Activated CD8-positive, alpha-beta memory T cell treated with anti-CD3 and anti-CD28 coated beads for 4 hours (primary cell): ENCODE measurements at places on chromosomes 5 and 9.

GRCh38 chr5:56328753-56329560, 95.8 kb upstream of the ANKRD55 start:
- peak; percentile 28 for DNase-seq

DNA sequence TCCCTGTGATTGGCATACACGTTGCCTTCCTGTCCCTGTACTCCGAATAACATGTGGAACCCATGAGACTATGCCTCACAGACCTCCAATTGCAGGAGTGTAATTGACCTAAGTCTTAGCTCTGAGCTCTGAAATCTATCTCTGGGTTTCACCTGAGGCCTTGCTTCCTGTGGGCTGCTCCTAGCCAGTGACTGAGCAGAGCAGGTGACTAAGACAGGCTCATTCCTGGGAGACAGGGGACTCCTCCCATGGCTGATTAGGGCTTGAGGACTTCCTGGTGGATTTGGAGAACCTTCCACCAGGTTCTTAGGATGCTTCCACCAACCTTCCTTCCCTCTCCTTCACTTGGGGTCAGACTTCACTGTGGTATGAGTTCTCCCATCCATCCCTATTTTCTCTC, 22.3 kb upstream of the MIER3 start:
- no peak for DNase-seq

DNA sequence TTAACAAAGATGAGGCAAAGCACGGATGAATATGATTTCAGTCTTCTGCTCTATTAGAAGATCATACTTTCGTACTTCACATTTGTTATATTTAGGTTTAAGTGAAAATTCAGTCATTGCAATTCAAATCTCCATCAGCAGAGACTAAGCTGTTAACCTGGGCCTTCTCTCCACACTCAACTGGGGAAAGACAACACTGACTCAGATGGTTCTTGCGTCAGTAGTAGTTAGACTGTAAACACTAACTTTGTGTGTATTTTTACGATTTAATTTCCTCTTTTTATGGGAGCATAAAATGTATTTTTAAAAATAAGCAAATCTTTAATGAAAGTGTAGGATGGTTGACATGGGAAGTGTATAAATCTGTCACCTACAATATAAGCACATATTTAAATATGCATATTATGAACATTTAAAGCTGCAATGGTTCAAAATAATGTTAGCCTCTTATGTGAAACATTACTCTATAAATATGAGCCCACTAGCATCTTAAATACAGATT, 42.7 kb upstream of the ZNF608 start:
- DNase-seq = no peak

DNA sequence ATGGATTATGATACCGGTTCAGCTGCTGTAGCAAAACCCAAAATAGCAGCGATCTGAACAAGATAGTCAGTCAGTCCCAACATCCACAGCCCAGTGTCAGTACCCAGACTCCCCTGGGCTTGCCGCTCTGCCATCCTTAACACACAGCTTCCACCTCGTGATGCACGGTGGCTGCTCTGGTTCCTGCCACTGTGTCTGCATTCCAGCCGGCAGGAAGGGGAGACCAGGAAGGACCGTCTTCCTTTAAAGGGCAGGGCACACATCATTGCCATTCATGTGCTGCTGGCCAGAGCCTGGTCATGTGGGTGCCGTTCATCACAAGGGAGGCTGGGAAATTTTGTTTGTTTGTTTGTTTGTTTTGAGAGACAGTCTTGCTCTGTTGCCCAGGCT, 131.0 kb upstream of the IER5L start:
- DNase-seq = no peak

DNA sequence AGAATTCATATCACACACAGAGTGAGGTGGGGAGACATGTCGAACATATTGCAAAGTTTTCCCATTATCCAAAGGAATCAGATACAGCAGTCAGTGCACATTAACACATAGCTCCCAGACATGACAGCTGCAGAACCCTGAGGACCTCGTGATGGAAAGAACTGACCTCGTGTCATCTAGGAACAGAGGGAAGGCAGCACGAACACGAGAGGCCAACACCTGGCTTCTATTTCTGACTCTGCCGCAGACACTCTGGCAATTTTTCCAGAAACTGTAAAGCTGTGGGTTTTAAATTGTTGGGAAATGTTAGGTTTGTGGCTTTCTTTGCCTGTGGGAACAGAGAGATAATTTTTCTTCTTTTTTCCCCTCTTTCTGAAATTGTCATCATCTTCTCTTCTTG, 315.0 kb upstream of the PIK3R1 start:
- no peak for DNase-seq

GRCh38 chr5:16061163-16061562, 118.4 kb downstream of the MARCHF11 start:
- no peak for DNase-seq

- DNase-seq = no peak
Measured at GRCh38 chr9:91221332-91221731, 140.4 kb downstream of the AUH start.

GRCh38 chr9:89743216-89743572, 138.4 kb downstream of the GADD45G start:
- no peak for DNase-seq

GRCh38 chr5:141192110-141192725, at the start of gene PCDHB10:
Gene PCDHB10, plus strand, starts transcription at chr5:141192353. Its CDS starts 200 bp downstream, at chr5:141192553.
- DNase-seq = no peak

DNA sequence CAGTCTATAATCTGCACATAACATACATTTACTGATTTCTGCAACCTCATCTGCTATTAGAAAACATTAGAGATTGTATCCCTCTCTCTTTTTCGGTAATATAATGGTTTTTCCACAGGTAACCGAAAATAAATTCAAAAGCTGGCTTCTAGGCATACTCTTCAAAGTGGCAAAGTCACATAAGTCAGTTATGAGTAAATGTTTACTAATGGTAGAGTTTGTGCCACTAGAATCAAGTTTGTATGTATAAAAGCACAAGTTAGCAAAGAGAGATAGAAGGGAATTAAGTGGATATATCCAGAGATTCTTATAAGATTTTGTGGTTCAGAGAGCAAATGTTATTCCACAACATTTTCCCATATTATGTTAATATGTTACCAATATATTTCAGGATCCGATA, 86.9 kb downstream of the MYO10 start:
- DNase-seq = no peak

DNA sequence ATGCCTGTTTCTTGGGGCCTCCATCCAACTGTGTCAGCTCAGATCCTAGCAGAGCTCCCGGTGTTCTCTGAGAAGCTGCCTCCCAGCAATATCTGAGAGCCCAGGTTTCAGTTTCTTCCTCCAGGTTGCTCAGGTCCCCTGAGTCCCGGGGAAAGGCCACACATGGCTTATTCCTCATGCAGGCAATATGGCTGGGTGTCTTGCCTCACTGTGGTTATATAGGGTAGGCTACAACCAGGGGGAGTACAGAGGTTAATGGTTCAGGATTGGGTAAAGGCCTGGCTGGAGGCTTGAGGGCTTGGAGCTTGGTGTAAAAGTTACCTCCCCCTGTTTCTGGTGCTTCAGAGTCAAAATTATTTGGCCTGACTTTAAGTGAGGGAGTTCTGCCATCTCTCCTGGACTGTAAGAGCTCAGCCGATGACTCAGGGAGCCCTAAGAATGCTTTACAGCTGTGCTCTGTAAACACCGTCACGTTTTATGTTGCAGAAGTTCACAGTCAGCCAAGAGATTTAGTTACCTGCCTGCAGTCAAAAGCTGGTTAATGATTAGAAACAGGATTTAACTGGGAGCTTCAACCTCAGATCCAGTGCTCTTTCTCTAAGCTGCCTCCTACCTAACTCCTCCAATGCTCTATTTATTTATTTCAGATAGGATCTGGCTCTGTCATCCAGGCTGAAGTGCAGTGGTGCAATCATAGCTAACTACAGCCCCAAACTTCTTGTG, 24.3 kb upstream of the UBAP2 start:
- no peak for DNase-seq

DNA sequence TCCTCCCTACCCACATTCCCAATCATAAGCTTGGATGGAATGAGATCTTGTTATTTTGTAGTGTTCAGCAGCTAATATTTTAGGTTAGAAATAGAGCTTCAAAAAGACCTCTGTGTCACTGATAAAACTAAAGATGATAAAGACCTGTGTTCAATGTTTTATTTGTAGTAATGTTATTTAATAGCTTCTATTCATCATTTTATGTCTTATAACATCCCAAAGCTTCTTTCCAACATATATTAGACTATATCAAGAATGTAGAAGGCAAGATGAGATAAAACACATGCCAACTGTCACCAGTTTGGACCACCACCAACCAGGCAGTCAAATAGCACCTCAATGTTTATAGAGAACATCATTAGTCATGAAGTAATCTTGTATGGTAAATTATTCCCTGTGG, 409.5 kb upstream of the ITGA1 start:
- DNase-seq = no peak

- no peak for DNase-seq
Measured at GRCh38 chr9:131096269-131097125, at the start of gene AIF1L. Gene AIF1L, plus strand, starts transcription at chr9:131096531. Its CDS starts 99 bp downstream, at chr9:131096630.

DNA sequence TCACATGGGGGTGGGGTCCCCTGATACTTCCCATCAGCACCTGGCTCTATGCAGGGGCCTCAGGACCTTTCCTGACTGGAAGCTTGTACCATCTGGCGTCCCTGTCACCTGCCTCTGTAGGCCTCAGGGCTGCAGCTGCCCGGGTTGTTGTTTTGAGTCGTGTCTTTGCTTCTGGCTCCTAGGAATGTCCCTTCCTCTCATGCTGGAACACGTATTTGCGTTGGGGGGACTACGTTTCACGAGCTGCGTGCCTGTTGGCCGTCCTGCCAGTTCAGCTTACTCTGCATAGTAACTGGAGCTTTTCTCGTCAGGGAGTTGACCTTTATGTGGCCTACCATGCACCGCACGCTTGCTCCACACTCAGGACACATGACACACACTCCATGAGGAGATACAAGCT, 54.9 kb upstream of the IRX4 start:
- no peak for DNase-seq

DNA sequence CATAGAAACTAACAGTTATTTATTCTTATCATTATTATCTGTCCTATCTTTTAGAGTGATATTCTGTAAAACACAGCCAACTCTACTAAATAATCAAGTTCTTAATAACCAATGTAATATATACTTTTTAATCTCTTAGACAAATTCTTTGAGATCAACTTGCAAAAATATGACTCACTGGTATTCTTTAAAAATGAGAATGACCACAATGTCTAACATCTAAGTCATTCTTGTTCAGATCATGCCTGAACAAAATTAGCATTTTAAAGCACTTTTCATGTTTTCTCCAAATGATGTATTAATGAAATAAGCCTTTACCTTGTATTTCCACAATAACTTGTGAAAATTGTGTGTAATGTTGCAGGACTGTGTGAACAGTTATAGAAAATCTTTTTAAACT, 356.9 kb upstream of the RGMB start:
- no peak for DNase-seq

- DNase-seq = no peak
Measured at GRCh38 chr5:15500325-15501001, 483 bp downstream of the FBXL7 start.
